ENCODE measurements at places on chromosomes 5 and 9.

DNA sequence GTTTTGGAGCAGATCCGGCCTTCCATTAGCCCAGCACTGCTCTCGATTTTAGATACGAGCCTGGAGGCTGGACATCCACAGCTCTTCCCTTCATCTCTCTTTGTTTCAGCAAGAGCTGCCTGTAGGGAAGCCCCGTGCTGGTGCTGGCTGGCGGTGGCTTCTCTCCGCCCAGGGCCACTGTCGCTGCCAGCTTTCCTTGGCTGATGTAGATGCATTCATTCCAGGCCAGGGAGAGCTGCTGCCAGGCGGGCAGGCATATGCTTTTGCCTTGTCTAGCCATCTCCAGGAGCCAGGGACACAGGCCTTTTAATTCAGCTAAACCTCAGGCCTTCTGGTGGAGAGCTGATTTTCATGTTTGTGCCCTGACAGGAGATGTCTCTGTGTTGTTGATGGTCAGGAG, 409.3 kb upstream of the CLINT1 start:
- DNase-seq = no peak

GRCh38 chr5:142515036-142515435, 170.9 kb downstream of the FGF1 start:
- peak; percentile 32 for DNase-seq

- no peak for DNase-seq
Observed at GRCh38 chr9:85079349-85079748, 409.8 kb downstream of the NTRK2 start.

GRCh38 chr5:55421074-55421529, 113.3 kb downstream of the MTREX start:
- peak; percentile 36 for DNase-seq

DNA sequence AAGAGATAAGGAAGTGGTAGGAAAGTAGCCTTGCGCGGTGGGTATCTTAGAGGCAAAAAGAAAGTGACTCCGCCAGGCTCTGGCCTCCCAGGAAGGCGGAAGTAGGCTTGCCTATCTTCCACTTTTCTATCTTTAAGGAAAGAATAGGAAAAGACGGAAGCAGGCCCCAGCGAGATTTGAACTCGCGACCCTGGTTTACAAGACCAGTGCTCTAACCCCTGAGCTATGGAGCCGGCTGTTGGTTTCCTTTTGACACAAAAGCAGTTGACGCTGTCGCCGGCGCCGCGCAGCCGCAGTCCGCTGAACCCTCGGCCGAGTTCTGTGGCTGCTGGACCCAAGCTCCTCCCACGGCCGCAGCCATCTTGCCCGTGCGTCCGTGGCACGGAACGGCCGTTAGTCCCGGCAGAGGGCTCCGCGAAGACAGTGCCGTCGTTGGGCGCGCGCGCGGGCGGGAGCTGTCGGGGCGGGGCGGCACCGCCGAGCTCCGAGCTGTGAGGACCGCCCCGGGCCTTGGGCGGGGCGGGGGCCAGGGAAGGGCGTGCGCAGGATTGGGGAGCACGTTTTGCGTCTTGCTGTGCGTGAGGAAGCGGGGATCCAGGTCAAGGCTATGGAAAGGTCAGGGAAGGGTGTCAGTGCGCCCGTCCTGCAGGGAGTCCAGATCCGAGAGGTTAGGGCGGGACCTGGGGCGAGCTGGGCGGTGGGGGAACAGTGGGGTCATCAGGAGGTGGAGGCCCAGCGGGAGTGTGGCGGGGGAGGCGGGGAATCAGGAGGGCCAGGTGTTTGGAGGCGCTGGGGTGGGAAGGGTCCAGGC, 13.3 kb downstream of the TRIM7 start:
- DNase-seq = peak; percentile 97

GRCh38 chr9:135850737-135851136, 56.6 kb downstream of the CAMSAP1 start:
- DNase-seq = no peak

GRCh38 chr5:124591583-124591982, 154.9 kb downstream of the ZNF608 start:
- DNase-seq = no peak

- no peak for DNase-seq
Observed at GRCh38 chr9:134947265-134947955, 29.7 kb upstream of the FCN1 start.

DNA sequence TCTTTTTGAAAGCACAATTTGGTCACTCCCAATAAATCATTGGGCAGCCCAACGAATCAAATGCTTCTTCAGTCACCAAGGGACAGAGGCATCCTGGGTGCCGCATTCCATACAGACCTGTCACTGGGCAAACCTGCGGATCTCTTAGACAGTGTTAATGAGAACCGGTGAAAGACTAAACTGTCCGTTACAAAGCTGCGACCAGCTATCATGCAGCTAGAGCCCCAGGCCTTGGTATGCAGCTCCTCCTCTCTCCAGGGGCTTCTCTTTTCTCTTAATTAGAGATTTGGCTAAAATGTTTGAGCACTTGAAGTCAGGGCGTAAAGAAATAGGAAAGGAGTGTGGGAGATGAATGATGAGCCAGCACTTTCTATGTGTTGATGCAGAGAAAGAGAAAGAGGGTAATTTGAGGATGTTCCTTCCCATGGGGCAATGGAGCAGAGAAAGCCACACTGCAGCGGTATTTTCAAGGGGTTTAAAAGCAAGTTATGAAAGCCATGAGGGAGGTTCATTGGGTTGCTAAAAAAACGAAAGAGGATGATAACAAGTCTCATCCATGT, 175.3 kb downstream of the RFK start:
- peak; percentile 34 for DNase-seq

DNA sequence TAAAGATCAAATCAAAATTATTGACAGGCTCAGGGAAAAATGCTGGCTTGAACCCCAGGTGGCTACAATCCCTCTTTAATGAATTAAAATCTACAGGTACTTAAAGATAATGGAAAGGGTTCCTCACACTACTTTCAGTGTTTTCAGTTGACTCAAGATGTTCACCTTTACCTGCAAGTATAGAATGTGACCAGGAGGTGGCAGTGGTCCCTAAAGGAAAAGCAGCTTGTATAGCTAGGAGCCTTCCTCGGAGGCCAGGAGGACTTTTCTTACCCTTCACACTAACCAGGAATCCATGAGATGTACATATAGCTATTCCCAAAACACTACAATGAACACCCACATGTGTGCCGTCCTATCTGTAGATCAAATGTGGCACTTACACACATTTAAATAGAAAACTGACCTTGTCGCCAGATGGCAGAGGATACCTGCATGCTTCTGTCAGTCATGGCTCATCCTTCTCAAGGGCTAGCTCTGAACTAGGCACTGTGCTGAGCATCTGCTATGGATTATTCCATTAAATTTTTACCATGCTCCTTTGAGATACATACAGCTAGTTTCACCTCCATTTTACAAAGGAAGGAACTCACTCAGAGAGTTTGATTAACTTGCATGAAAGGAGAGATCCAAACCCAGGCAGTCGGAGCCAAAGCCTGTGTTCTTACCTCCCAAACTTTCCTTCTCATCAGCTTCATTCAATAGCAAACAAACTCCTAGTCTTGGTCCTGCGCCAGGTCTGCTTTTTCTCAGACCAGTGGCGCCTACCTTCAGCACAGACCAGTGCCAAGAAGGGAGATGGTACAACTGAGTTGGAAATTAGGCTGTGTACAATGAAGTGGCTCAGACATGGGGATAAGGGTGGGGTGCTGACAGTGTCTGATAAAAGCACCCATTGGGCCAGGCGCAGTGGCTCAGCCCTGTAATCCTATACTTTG, 24.5 kb downstream of the C9orf152 start:
- peak; percentile 73 for DNase-seq

GRCh38 chr5:149423049-149423793, 44.1 kb upstream of the IL17B start:
- no peak for DNase-seq

- no peak for DNase-seq
Observed at GRCh38 chr9:135260221-135261180, 173.0 kb downstream of the OLFM1 start.

GRCh38 chr9:131674425-131675421, 65.2 kb downstream of the RAPGEF1 start:
- DNase-seq = no peak

DNA sequence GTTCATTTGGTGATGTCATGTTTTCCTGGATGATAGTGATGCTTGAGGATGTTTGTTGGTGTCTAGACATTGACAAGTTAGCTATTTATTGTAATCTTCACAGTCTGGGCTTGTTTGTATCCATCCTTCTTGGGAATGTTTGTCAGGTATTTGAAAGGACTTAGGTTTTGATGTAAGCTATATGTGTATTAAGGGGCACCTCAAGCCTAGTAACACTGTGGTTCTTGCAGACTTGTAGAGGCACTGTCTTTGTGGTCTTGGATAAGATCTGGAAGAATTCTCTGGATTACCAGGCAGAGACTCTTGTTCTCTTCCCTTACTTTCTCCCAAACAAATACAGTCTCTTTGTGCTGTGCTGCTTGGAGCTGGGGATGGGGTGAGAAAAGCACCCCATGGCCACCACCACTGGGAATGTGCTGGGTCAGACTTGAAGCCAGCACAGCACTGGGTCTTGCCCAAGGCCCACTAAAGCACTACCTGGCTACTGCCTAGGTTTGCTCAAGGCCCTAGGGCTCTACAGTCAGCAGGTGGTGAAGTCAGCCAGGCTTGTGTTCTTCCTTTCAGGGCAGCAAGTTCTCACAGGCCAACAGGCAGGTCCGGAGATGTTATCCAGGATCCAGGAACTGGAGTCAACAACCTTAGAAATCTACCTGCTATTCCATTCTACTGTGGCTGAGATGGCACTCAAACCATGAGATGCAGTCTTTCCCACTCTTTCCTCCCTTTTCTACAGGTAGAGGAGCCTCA, 49.3 kb upstream of the GNA14 start:
- no peak for DNase-seq

GRCh38 chr5:178285399-178286225, 53.0 kb upstream of the PHYKPL start:
- DNase-seq = no peak

GRCh38 chr9:100587375-100587774, 9.5 kb downstream of the CAVIN4 start:
- peak; percentile 50 for DNase-seq

DNA sequence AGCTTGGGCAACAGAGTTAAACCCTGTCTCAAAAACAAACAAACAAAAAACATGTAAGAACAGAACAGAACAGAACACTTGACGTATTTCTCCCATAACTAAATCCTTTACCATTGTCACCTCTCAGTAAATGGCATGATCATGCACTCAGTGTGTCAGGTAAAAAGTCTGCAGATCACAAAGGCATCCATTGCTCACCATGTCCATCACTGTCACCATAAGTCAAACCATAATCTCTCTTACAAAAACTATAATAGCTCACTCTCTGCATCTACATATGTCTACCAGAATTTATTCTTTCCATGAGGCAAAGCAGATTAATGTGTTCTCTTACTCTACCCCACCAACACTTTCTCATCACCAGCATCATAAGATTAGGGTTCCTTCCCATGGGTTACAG, 387.5 kb downstream of the CDH12 start:
- DNase-seq = no peak

DNA sequence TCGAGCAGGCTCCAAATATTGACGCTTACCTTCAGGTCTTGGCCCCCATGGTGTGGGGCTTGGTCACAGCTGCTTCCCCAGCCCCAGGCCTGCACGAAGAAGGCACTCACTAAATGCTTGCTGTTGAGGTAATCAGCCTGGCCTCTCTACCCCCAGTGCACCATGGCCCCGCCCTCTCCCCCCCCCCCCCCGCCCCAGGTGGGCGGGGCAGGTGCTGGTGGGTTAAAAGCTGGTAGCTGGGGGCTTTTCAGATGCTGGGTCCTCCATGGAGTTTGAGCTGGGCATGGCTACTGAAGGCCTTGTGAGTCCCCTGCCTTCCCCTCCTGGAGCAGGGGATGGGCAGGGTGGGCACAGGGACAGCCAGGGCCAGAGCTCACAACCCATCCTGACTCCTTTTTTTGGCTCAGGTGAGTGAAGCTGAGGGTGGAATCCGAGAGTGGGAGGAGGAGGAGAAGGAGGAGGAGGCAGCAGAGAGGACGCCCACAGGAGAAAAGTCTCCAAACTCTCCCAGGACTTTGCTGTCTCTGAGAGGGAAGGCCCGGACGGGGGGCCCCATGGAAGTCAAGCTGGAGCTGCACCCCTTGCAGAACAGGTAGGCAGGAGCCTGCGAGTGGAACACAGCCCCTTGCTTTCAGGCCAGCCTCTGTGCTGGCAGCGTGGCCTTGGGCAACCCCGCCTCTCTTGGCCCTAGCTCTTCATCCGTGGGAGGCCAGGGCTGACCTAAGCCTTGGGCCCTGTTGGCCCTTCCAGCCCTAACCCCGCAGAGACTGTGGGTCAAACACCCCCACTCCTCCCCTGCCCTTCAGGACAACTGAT, 4.4 kb upstream of the TSPAN17 start:
- no peak for DNase-seq

- no peak for DNase-seq
Observed at GRCh38 chr5:149036970-149037369, 25.9 kb downstream of the SH3TC2 start.

DNA sequence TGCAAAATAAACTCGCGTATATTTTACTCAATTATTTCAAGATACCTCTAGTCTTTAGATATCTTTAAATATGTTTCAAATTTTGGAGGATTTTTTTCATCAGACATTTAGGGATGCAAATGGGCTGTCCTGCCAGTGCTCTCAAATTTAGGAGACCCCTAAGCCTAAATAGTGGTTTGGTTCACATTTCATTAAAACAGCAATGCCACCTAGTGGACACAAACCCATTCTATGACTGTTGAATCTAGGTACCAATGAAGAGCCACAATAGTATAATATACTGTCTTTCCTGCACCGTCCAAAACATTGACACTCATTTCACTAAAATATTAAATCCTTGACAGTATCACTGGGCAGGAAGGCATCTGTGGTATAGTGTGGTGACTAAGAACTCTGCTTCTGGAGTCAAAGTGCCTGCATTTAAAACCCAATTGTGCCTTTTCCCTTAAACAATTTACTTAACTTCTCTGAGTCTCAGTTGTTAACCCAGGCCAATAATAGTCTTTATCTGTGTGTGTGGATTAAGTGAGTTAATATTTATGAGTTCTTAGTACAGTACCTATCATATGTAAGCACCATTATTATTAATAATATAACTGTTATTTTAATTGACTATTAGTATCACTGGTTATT, 148.0 kb downstream of the RORB start:
- DNase-seq = peak; percentile 14

GRCh38 chr5:32259033-32259432, 53.7 kb downstream of the MTMR12 start:
- peak; percentile 59 for DNase-seq

- peak; percentile 15 for DNase-seq
Observed at GRCh38 chr9:34957492-34958410, at the start of gene PHF24. Gene PHF24, plus strand, starts transcription at chr9:34958285. Its CDS starts 13,014 bp downstream, at chr9:34971299.

GRCh38 chr9:14278291-14278721, 35.6 kb downstream of the NFIB start:
- DNase-seq = peak; percentile 36

DNA sequence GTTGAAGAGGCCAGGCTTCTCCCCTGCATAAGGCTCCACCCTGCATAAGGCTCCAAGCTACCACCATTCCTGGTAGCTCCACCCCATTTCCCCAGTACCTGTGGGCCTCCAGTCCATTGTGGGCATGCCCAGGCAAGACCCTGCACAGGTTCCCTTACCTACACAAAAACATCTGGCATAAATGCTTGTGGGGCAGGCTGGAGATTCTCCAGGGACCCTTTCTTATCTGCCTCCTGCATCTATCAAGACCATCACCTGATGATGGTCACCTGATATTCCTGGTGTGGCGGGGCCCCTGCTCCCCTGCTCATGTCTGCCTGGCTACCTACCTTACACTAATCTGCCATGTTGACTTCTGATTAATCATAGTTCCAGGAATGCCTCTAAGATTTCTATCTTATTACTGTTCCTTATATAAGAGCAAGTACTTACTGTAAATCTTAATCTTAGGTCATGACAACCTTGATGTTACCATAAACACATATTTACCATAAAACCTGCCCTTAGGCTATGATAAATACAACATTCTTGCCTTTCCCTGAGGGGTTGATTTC, 41.0 kb downstream of the FGD3 start:
- no peak for DNase-seq

- DNase-seq = no peak
Observed at GRCh38 chr5:59745415-59745863, 148.1 kb downstream of the PDE4D start.

Data from EH (cell line).